ENCODE measurements at places on chromosomes 6 and 20. TPM values are rescaled to one million over a fixed set of nuclear protein-coding genes. Genes with fewer than 3 reads are reported as not detected.
A peak's percentile ranks its signal among the peaks of the same experiment; 100 is the strongest.

- DNase-seq, result no peak
Observed at GRCh38 chr6:147366290-147366689, 142.2 kb upstream of the SAMD5 start.

DNA sequence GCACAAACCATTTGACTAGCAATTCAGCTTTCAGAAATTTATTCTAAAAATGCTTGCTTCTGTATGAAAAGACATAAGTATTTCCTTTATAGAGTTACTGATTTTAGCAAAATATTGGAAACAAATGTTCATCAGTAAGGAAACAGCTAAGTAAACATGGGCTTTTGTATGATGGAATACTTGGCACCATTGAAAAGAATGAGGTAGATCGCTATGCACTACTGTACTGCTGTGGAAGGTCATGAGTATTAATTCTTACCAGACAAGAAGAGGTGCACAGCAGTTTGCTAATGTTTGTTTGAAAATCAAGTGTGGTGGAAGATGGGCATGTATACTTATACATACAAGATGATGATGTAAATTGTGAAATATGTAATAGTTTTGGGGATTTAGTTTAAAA lies 73.0 kb downstream of the FARS2 start:
- DNase-seq, result no peak

GRCh38 chr20:50226093-50226974 lies 35.7 kb downstream of the CEBPB start:
- DNase-seq, result no peak

Gene GDAP1L1
- not detected for total RNA-seq

GRCh38 chr6:6331393-6331792 lies 10.9 kb upstream of the F13A1 start:
- DNase-seq, result peak; percentile 67

DNA sequence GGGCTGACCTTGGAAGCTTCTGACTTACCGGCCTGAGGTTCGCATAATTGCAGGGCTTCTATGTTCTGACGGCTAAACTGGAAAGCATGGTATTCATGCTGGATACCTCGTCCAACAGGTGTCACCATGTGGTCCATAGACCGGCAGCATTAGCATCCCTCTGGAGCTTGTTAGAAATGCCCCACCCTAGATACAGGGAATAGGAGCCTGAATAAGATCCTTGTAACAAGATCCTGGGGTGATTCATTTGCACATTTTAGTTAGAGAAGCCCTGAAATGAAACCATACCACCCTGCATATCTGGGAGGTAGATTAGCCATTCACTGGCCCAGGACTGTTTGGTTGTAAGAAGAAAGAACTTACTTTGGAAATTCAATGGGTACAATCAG lies 77.7 kb downstream of the TMEM170B start:
- no peak for DNase-seq

Gene PRL
- not detected for total RNA-seq

Gene ADGRF5
- total RNA-seq, result not detected

GRCh38 chr6:13566500-13566899 lies 7.9 kb upstream of the SIRT5 start:
- DNase-seq, result no peak

DNA sequence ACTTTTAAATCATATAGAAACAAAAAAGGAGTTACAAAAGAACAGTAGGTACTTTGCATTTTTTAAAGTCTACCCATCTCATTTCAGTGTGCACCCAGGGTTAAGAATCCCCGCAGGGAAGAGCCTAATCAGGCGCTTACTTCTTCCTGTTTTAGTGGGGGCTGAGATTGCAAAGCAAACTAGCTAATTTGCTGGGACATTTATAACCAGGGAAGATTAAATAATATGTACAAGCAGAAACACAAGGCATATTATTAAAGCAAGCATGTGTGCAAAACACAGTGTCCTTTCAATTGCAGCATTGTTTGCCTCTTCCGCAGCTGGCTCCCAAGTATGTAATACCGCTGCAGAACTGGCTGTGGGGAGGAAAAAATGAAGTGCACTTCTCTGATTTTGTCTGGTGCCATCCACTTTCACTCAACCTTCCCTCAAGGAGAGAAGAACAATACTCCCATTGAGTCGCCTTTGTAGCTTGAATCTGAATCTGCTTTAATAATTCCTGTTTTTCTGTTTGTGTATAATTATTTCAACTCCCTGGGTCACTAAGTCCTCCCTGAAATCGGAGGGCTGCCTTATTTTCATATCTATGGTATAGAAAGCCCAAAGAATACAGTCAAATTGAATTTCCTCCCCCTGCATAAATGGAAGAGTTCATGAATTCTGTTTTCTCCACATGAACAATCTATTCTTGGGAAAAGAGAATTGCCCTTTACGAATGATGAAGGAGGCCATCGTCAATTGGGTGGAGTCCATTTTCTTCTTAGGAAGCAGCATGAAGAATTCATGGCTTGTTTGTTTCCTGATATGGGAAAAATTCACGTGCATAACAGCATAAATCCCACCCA lies 23.3 kb upstream of the BCAS1 start:
- no peak for DNase-seq

DNA sequence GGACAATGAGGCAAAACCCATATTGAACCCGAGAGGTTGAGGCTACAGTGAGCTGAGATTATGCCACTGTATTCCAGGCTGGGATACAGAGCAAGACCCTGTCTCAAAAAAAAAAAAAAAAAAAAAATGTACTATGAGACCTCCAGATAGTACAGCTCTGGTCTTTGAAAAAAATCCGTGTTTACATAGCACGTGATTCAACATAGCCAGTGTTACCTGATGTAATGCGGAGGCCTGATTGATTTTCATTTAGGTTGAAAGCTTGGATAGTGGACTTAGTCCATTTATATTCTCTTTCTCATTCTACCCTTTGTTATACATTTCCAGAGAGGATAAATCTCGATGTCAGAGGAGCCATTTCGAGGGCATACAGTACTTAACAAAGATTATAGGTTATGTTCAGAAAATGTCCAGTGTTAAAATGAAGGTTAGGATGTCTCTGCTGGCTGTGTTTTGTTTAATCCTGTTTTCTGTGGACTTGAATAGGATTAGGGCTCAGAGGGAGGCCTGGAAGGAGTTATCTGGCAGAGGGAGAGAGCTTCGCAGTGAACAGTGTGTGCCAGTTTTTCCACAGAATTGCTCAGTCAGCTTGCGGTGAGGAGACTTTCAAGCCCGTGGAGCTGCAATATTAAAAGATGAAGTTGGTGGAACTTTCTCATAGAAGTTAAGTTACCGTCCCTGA lies 33.9 kb upstream of the BCLAF1 start:
- DNase-seq, result no peak

Gene C6orf58
- total RNA-seq, result not detected

GRCh38 chr6:31767096-31767645 lies 4.7 kb downstream of the SAPCD1 start:
- DNase-seq, result no peak

DNA sequence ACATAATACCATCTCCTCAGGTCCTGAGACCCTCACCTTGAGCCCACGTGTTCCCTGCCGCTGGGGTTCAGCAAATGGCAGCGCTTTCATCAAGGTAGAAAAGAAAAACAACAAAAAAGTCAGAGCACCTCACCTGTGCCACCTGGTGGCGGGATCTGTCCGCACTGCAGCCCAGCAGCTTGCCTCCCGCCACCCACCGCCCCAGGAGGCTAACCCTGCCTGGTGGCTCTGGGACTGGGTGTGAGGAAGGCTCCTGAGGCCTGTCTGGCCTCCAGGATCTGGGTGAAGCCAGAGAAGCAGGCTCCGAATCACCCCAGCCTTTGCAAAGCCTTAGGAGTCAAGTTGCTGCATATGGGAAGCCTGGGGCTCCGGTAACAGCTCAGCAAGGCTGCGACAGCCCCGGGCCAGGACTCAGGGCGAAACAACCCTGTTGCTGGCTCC lies 270.8 kb downstream of the BMP7 start:
- no peak for DNase-seq

DNA sequence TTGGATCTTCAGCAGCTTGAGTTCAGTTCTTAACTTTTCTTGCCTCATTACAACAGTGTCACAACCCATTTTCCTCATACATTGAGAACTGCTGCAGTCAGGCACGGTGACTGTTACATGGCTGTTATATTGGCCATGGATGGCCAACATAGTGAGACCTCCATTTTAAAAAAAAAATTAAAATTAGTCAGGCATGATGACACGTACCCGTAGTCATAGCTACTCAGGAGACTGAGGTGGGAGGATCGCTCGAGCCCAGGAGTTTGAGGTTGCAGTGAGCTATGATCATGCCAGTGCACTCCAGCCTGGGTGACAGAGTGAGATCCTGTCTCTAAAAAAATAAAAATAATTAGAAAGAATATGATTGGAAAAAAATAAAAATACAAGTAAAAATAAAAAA lies 9.9 kb upstream of the MMP24 start:
- DNase-seq, result no peak

DNA sequence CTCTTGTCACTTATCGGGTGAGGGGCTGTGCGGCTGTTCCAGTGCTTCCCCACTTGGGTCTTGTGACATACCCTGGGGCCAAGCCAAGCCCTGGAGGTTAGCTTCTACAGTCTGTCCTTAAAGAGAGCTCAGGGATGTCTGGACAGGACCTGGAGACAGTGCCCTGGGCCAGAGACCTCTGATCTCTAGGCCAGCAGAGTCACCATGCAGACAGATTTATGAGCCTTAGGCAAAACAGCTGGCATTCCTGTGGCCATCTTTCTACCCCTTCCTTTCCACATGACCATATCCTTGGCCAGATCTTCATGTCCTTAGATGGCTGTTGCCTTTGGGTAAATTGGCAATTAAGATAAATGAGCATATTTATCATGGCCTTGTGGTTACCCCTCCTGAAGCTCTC lies 678.6 kb downstream of the MAFB start:
- DNase-seq, result no peak

DNA sequence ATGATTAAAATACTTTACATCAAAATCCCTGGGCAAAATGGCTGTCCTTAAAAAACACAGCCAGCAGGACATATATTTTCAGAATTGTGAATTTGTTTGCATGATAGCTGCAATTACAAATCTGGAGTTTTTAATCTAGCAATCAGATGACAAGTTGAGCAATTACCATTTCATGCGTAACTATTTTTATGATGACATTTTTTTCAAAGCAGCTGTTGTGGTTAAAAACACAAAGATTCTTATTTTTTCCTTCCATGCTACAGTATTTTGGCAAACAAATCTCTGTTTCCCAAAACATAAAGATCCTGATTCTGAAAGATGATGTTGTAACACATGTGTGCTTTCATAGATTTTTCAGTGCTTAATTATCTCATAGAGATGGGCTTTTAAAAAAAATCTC lies 90.2 kb downstream of the PHACTR1 start:
- no peak for DNase-seq

GRCh38 chr6:72525821-72526510 lies 95.9 kb upstream of the KCNQ5 start:
- DNase-seq, result no peak

DNA sequence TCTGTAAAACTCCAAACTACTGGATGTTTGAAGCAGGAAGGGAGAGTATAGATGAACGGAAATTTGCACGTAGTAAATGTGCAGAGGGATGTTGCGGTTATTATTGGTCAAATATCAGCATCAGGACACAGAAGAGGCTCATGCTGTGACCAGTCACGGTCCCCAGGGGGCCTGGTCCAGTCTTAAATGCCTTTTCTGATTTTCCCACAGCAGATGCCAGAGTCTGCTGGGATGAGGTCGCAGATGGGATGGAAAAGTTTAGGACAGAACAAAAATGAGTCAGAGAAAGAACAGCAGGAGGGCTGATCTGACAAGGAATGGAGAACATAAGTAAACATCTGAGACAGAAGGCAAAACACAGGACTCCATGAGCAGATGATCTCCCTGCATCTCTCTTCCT lies 11.7 kb upstream of the SIRPG start:
- no peak for DNase-seq

- no peak for DNase-seq
Observed at GRCh38 chr6:72519871-72520270, 102.0 kb upstream of the KCNQ5 start.

- no peak for DNase-seq
Observed at GRCh38 chr6:22133357-22133756, 163.5 kb downstream of the PRL start.

- no peak for DNase-seq
Observed at GRCh38 chr6:130677766-130678165, 149.4 kb upstream of the SMLR1 start.

DNA sequence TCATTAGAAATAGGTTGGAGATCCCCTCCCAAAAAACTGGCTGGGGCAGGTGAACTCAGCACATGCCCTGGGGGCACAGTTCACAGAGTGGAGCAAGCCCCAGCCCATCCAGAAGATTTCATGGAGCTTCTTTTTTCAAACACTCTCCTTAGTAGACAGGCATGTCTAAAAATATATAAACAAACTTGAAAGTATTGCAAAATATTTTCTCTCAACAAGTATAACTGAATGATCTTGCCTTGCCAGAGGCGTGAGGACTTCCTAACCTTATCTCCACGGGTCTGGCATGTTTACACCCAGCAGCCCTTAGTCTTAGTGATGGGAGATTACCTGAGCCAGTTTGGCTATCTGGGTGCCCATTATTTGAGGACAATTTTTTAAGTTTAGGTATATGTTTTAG lies 107.1 kb downstream of the QRSL1 start:
- DNase-seq, result no peak

GRCh38 chr6:108350528-108350927 lies 55.7 kb downstream of the AFG1L start:
- no peak for DNase-seq

Gene SLC17A1
- not detected for total RNA-seq

GRCh38 chr20:53937339-53937741 lies 133.1 kb downstream of the BCAS1 start:
- no peak for DNase-seq

DNA sequence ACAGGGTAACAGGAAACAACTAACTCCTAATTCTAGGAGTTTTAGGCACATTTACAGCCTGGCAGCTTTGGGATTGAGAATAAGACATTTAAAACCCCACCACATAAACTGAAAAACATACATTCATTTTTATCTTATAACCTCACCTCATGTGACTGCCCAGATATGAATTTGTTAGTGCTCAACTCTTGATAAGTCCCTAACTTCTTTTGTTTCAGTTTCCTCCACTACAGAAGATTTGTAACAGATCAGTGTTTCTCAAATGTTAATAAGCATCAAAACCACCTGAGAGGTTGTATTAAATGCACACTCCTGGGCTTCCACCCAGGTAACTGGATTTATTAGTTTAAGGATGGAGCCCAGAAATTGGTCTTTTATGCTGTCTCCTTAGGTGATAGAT lies 190.1 kb upstream of the ARID1B start:
- no peak for DNase-seq

DNA sequence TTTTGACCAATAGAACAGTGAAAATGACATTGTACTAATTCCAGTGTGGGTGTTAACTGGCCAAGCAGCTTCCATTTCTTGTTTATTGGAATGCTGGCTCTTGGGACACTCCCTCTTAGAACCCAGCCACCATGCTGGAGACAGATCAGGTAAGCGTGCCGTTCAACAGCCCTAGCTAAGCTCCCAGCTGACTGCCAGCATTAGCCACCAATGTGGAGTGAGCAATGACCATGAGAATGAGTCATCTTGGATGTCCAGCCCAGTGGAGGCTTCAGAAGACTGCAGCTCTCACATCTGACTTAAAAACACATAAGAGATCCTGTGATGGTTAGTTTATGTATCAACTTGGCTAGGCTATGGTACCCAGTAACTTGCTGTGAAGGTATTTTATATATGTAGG lies 3.0 kb upstream of the LINC00237 start:
- no peak for DNase-seq

- no peak for DNase-seq
Observed at GRCh38 chr6:39420300-39421265, 98.1 kb upstream of the KCNK16 start.

- no peak for DNase-seq
Observed at GRCh38 chr20:32364554-32365208, 6.5 kb downstream of the ASXL1 start.

Gene MMP24
- not detected for total RNA-seq
